GM12892 (cell line): ENCODE measurements at places on chromosomes 12 and 14.

- DNase-seq = no peak
These were observed 16.3 kb downstream of the ATP5MC2 start for GRCh38 chr12:53659571-53659981.

DNA sequence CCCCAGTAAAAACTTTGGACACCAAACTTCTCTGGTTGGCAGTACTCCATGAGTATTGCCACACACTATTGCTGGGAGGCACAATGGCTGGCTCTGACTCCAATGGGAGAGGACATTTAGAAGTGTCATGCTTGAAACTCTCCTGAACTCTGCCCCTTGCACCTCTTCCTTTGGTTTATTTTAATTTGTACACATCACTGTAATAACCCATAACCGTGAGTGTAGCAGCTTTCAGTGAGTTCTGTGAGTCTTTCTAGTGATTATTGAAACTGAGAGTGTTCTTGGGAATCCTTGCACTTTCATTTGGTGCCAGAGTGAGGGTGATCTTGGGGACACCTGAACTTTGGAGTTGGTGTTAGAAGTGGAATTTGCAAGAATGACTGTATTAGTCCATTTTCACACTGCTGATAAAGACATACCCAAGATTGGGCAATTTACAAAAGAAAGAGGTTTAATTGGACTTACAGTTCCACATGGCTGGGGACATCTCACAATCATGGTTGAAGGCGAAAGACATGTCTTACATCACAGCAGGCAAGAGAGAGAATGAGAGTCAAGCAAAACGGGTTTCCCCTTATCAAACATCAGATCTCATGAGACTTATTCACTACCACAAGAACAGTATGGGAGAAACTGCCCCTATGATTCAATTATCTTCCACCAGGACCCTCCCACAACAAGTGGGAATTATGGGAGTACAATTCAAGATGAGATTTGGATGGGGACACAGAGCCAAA, 41.3 kb upstream of the CEP83 start:
- DNase-seq = no peak

DNA sequence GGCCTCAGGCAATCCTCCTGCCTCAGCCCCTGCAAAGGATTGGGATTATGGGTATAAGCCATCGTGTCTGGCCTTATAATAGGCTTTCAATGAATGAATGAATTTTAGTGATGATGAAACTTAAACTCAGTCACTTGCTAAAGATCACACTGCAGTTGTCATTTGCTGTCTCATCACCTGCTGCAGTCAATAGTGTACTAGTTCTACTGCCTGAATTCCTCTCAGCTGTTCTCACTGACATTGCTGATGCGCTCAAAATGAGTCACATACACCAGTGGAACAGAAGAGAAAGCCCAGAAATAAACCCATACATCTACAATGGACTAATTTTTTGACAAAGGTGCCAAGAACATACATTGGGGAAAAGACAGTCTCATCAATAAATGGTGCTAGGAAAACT, 5.6 kb upstream of the SYNJ2BP start:
- DNase-seq = no peak

DNA sequence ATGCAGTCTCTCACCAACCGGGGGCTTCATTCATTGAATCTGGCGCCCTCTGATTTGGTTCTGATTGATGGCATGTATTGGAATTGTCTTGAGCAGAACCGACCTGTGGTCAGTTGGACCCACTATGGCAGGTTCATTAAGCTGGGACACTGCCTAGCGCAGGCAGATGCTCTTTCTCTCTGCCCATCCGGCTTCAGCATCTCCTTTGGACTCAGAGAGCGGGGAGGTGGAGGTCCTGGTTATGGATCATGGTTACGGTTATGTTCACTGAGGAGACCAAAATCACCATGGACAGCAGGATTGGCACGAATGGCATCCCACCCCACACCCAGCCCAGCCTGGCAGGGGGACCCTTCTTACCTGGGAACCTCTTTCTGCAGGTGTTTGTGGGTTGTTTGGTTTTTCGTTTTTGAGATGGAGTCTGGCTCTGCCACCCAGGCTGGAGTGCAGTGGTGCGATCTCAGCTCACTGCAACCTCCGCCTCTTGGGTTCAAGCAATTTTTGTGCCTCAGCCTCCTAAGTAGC, 16.4 kb upstream of the BCL7A start:
- DNase-seq = no peak

- DNase-seq = no peak
These were observed 22.5 kb upstream of the PGF start for GRCh38 chr14:74977901-74978385.

GRCh38 chr14:68397822-68398221, 395.0 kb downstream of the ZFP36L1 start:
- no peak for DNase-seq

GRCh38 chr12:69627501-69627900, 16.8 kb upstream of the LRRC10 start:
- DNase-seq = no peak

DNA sequence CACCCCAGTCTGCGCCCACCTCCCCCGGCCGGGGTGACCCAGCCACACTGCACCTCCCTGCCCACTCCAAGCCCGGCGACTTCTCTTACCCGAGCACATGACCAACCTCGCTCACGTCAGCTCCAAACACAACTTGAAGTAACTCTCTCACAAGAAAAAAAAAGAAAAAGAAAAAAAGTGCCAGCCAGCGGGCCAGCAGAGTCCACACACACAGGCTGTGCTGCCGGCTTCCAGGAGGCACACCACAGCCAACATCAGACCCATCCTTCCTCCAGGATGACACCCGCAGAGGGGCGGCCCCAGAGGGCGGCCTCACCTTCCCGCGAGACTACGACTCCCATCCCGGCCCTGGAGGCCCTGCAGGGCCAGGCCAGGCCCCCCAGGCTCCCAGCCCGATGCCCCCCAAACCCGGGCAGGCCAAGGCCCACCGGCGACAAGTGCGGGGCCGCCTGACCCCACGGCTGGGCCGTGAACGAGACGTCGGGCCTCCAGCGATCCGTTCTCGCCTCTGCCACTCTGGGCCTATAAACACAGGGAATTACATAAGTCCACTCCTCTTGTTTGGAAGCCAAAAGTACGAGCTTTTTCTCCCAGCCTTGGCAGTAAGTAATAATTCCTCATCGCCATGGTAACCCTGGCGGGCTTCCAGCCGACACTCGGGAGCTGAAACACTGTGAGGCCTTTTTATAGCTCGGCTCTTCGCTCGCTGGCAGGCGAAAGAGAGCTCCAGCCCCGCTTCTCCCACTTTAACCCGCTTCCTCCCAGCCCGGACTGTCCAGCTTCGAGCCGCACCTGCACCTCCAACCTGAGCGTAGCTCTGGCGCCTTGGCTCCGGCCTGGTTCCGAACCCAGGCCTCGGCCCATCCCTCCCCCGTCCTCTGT, 49.1 kb downstream of the NCOR2 start:
- no peak for DNase-seq

DNA sequence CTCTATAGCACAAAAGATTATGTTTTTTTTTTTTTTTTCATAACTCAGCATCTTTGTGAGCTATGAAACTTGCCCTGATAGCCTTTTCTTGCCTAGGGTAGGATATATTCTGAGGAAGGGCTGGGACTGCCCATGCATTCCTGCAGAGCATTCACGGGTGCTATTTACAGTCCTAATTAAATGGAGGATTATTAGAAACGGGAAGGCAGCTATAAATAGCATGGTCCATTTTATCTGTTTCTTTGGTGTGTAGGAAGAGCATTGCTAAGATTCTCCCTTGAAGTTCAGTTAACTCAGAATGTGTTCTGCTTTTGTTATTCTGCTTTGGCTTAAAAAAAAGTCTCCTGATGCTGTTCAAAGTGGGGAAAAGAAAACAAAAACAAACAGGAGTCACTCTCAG, 630.9 kb downstream of the DIO2 start:
- DNase-seq = no peak

GRCh38 chr14:103539056-103539825, 10.2 kb downstream of the TRMT61A start:
- no peak for DNase-seq

DNA sequence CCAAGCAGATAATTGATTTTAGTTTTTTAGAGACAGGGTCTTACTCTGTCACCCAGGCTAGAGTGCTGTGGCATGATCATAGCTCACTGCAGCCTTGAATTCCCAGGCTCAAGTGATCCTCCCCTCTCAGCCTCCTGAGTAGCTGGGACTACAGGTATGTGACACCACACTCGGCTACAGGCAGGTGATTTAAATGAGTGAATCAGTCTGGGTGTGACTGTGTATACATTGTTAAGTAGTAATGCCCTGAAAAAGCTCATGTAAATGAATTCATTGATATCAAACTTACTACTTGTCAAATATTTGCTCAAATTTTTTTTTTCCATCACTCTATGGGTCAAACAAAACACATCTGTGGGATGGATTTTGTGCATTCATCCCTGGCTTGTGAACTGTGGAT, 6.3 kb upstream of the USP44 start:
- DNase-seq = no peak

DNA sequence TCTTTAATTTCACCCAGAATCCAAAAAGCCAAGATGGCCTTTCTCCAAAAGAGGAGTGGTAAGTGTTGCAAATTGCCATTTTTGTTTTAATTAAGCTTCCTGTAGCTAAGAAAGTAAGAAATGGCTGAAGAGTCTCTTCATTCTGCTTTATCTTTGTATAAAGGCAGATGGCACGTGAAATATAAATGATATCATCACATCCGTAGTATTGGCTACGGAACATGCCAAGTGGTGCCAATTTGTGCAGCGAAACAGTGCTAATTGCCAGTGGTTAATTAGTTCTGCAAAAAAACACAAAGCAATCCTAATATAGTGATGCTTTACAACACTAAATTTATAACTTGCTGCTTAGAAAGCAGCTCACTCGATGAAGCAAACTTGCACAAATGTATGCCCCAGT, 29.4 kb downstream of the PLEKHG7 start:
- DNase-seq = no peak

- DNase-seq = no peak
These were observed 24.7 kb upstream of the NPFF start for GRCh38 chr12:53532021-53532420.

DNA sequence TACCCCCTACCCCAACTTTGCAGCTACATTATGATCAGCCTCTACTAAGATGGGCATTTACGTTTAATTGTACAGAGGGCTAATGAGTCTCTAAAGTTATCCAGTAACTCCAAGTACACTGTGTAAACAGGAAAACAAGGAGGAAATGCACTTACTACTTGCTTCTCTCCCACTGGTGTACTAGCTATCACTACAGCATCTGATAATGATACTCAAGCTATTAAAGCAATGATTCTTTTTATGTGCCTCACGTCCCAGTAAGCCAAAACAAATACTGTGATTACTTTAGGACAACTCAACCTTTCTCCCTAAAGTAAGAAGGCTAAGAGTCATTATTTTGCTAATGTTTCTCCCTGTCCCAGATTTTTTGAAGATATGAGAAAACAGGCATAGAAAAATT, 128.6 kb upstream of the CCDC175 start:
- DNase-seq = no peak

GRCh38 chr14:89129570-89129969, 287.5 kb downstream of the FOXN3 start:
- no peak for DNase-seq

- no peak for DNase-seq
These were observed 89.4 kb downstream of the OTX2 start for GRCh38 chr14:56720703-56721460.

DNA sequence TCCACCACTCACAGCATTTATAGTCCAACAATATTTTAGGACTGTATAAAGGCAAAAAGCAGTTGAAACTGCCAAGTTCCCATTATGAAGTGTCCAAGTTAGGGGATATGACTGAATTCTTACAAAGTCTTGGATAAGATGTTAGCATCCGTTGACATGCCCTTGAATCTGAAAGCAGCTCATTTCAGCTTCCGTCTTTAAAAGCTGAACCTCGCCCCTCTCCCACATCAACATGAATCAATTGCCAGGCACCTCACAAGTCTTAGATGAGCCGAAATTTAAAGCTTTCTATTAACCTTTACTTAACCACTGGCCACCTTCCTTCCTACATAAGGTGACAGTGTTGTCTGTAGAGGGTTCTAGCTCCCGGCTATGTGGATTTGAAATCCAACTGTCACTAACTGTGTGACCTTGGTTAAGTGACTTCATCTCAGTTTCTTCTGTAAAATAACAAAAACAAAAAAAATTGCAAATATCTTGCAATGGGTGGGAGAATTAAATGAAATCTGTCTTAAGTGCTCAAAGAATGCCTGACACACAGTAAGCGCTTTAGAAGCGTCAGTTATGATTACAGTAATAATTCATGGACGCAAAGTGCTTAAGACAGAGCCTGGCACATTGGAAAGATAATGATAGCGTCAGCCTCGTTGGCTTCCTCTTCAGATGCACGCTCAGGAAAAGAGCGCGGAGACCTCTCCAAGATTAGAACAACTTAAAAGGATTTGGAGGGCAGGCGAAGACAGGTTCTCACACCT, 1.2 kb downstream of the PPP1CC start:
- no peak for DNase-seq

GRCh38 chr12:75341873-75342272, 7.4 kb downstream of the GLIPR1L1 start:
- DNase-seq = no peak

DNA sequence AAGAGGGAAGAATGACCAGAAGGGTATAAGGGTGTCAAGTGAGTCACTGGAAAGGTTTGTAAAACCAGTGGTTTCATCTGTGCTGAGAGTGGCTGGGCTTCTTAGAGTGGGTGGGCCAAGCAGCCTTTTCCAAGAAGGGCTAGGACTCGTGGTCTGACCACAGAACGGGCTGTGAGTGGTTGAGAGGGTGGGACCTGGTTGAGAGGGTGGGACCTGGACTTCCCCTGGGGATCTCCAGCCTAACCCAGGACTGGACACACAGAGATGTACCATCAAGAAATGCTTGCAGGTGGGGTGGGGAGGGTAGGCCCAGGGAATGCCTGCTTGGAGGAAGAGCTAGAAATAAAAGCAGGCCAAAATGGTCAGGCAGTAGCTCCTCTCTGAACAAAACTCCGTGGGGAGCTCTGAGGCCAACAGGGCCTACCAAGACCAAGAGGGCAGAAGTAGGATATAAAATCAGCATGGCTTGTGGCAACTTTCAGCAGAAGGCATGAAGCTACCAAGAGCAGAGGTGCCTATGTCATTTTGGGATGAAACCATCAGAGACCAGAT, 140.5 kb downstream of the FOXN3 start:
- peak; percentile 33 for DNase-seq

GRCh38 chr14:56099081-56099797, 19.0 kb upstream of the PELI2 start:
- no peak for DNase-seq

GRCh38 chr14:65134651-65135579, 32.6 kb upstream of the MAX start:
- no peak for DNase-seq

DNA sequence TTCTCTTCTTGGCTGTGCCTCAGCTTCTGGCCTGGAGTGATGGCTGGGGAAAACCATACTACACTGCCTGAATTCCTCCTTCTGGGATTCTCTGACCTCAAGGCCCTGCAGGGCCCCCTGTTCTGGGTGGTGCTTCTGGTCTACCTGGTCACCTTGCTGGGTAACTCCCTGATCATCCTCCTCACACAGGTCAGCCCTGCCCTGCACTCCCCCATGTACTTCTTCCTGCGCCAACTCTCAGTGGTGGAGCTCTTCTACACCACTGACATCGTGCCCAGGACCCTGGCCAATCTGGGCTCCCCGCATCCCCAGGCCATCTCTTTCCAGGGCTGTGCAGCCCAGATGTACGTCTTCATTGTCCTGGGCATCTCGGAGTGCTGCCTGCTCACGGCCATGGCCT, at the start of gene OR10P1:
OR10P1 (plus strand) TSS at position 40 of the 400 bp plus-strand sequence; CDS start at position 40, 0 bp downstream.
- DNase-seq = no peak

GRCh38 chr12:7444537-7444936, 584 bp upstream of the CD163L1 start:
- DNase-seq = no peak
